ENCODE measurements at places on chromosomes 4 and X.
A peak's percentile ranks its signal among the peaks of the same experiment; 100 is the strongest.

DNA sequence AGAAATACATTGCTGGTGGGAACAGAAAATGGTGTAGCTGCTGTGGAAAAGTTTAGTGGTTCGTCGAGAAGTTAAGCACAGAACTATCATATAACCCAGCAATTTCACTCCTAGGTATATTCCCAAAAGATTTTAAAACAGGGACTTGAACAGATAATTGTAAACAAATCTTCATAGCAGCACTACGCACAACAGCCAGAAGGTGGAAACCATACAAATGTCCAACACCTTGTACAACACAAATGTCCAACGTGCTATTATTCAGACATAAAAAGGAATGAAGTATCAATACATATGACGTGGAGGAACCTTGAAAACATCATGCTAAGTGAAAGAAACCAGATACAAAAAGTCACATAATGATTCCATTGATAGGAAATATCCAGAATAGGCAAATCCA lies 37.9 kb downstream of the CUL4B start:
- DNase-seq = no peak

- DNase-seq = no peak
Observed at GRCh38 chr4:137531168-137531985, 917 bp downstream of the PCDH18 start.

GRCh38 chrX:38656350-38656915 lies 95.1 kb downstream of the TSPAN7 start:
- no peak for DNase-seq

- no peak for DNase-seq
Observed at GRCh38 chr4:173746424-173746823, 216.4 kb upstream of the HAND2 start.

GRCh38 chrX:2145692-2146367 lies 354.9 kb downstream of the DHRSX start:
- peak; percentile 0 for DNase-seq

GRCh38 chrX:131061306-131061705 lies 3.2 kb downstream of the ARHGAP36 start:
- DNase-seq = no peak

DNA sequence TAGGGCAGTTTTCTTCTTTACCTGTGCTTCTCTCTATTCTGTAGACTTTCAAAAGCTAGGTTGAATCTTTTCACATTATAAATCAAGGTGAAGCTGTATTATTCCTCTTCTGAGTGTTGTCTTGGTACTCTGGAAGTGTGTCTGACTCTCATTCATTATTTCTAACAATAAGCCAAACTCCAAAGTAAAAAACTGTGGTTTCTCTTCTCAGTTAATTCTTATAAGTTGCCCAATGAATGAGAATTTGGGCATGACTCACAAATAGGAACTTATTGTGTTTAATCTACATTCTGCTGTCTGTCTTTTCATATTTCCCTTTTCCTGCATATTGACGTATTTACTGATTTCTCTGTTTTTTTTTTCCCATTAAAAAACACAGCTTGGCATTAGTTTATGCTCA lies 714.5 kb downstream of the CCSER1 start:
- DNase-seq = no peak

DNA sequence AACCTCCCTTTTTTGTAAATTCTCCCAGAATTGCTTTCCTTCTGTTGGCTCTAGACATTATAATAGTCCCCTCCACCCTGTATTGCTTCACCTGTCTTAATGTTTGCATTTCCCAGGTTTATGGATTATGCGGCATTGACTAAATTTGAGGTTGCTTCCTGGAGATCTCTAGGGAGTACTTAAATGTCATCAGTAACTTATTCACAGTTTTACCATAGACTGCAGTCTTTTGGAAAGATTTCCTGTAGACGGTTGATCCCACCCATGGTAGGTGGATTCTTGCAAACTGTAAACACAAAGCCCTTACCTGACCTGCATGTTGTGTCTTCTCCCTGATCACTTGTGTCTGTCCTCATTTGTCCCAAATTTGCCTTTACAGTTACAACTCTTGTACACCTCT lies 6.2 kb upstream of the NOX1 start:
- no peak for DNase-seq

DNA sequence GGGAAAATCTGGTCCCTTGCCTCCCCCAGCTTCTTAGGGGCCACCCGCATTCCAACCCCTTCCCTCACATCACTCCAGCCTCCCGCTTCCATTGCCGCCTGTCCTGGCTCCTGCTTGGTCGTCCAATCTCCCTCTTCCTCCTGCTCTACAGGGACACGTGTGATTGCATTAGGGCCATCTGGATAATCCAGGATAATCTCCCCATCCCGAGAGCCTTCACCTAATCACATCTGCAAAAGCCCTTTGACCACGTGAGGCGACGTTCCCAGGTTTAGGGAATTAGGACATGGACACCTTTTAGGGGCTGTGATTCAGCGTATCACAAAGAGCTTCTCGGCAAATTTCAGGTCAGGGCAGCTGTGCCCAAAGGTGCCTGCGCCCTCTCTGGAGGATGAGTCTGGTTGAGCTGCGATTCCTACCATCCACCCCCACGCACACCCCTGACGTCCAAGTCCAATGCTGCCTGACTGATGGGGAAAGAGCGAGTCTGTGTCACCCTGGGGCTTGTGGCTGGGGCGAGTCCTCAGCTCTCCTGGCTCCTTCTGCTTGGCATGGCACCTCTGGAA lies 104.6 kb downstream of the PSAPL1 start:
- no peak for DNase-seq

- DNase-seq = no peak
Observed at GRCh38 chr4:113908829-113909228, 70.6 kb downstream of the ARSJ start.

DNA sequence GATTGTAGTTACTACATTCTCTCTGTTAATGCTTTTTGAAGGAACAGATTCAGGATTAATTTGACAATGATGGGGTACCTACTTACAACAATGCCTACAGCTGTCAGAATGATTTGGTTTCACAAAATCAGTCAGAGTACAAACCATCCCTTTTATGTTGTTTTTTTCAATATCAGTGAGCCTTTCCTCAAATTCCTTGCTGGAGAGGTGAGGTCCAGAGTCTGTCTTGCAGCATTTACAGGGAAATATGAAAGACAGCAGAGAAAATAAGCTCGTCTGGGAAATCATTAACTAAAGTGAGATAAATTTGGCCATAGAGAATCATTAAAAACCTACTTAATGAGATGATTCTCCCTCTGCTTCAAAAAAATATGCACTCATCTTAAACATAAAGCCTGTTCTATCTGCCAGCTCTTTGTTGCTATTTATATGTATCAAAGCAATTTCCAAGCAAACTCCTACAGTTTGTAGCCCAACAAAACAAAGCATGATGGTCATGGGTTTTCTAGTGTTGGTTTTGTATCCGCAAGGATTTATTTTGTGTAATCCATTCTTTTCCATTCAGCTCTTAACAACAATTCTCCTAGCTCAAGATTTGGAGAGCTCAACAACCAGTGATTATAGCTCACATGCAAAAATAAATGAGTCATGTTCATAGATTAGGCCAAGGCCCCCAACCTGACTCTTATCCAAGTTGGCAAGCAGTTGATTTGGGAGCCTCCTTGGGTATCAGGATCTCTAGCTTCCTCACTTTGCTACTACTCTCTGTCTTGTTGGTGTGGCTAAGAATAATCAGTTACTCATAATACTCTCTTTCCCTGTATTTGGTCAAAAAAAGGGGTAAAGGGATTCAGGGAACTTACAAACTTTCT lies 222.6 kb downstream of the ENOX2 start:
- DNase-seq = no peak

- DNase-seq = no peak
Observed at GRCh38 chr4:80201252-80202151, 4.2 kb downstream of the PRDM8 start.

- no peak for DNase-seq
Observed at GRCh38 chrX:30615229-30615628, 37.7 kb upstream of the TASL start.

GRCh38 chr4:119795986-119796578 lies 167.5 kb upstream of the PDE5A start:
- no peak for DNase-seq

- no peak for DNase-seq
Observed at GRCh38 chr4:106021737-106022410, 126.6 kb downstream of the NPNT start.

DNA sequence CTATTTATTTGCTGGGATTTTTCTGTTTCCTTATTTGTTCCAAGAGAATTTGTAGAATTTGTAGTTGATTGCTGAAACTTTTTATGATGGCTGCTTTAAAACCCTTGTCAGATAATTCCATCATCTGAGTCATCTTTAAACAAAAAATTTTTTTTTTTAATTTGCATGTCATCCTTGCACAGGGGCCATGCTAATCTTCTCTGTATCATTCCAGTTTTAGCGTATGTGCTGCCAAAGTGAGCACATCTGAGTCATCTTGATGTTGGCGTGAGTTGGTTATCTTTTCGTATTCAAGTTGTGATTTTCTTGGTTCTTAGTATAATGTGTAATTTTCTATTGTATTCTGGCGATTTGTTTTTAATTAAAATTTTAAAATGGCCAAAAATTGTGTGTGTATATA lies 18.7 kb upstream of the ZNF157 start:
- no peak for DNase-seq

GRCh38 chr4:156252358-156252921 lies 298.8 kb upstream of the CTSO start:
- DNase-seq = no peak
